ENCODE measurements at places on chromosomes 12 and 14.

GRCh38 chr12:132549059-132549458, 59.1 kb downstream of the FBRSL1 start:
- no peak overlapping the region for H3K4me3 ChIP-seq
- H3K27ac ChIP-seq = no peak overlapping the region
- H3K36me3 ChIP-seq = no peaks in the 10 kb centered on the region
- no peaks in the 10 kb centered on the region for H3K4me1 ChIP-seq
- peaks cover 16% of the 10 kb centered on the region for H3K27me3 ChIP-seq
- no peak for DNase-seq

DNA sequence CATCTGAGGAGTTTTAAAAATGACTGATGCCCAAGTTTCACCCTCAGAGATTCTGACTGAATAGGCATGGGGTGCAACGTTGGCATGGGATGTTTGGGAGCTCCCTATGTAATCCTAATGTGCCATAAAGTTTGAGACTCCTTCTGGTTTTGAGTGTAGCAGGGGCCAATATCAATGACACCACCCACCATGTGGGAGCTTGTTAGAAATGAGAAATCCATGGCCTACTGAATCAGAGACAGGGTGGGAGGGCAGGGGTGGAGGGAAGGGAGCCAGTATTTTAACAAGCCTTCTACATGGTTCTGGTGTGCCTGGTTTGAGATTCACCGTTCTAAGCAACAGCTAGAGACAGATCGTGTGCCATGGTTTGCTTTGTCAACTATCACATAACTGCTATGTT, 46.1 kb downstream of the VCPKMT start:
- H3K4me1 ChIP-seq = no peaks in the 10 kb centered on the region
- no peak overlapping the region for H3K4me3 ChIP-seq
- no peaks in the 10 kb centered on the region for H3K36me3 ChIP-seq
- H3K27ac ChIP-seq = no peak overlapping the region

DNA sequence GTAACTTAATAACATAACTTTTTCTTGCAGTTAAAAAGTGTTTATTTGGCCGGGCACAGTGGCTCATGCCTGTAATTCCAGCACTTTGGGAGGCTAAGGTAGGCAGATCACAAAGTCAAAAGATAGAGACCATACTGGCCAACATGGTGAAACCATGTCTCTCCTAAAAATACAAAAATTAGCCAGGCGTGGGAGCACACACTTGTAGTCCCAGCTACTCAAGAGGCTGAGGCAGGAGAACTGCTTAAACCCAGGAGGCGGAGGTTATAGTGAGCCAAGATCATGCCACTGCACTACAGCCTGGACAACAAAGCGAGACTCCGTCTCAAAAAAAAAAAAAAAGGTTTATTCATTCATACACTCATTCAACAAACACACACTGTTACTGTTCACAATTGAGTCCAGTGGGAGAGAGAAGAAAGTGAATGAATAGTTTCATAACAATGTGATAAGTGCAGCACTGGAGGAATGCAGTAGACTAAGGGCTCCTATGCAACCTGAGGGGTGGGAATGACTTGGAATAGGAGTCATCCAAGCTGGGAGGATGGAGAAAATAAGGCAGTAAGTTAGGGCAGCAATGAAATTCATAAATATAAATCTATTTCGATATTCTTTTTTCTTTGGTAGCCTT, 19.8 kb downstream of the DAD1 start:
- H3K4me3 ChIP-seq = no peak overlapping the region
- H3K4me1 ChIP-seq = no peaks in the 10 kb centered on the region
- DNase-seq = no peak
- H3K27ac ChIP-seq = no peak overlapping the region
- H3K36me3 ChIP-seq = peaks cover 6% of the 10 kb centered on the region

- H3K27ac ChIP-seq = no peak overlapping the region
- H3K4me1 ChIP-seq = peaks cover 4% of the 10 kb centered on the region
- DNase-seq = no peak
- H3K36me3 ChIP-seq = no peaks in the 10 kb centered on the region
These were observed 2.7 kb upstream of the CDKN1B start for GRCh38 chr12:12714276-12715021.

GRCh38 chr14:77046721-77047120, 18.2 kb upstream of the IRF2BPL start:
- H3K27ac ChIP-seq = no peak overlapping the region
- no peaks in the 10 kb centered on the region for H3K4me1 ChIP-seq
- H3K4me3 ChIP-seq = no peak overlapping the region
- H3K36me3 ChIP-seq = no peaks in the 10 kb centered on the region
- H3K27me3 ChIP-seq = no peaks in the 10 kb centered on the region

- DNase-seq = no peak
- no peaks in the 10 kb centered on the region for H3K4me1 ChIP-seq
- H3K36me3 ChIP-seq = no peaks in the 10 kb centered on the region
- H3K27ac ChIP-seq = no peak overlapping the region
These were observed 266.9 kb upstream of the GARIN6 start for GRCh38 chr12:99380701-99381100.

DNA sequence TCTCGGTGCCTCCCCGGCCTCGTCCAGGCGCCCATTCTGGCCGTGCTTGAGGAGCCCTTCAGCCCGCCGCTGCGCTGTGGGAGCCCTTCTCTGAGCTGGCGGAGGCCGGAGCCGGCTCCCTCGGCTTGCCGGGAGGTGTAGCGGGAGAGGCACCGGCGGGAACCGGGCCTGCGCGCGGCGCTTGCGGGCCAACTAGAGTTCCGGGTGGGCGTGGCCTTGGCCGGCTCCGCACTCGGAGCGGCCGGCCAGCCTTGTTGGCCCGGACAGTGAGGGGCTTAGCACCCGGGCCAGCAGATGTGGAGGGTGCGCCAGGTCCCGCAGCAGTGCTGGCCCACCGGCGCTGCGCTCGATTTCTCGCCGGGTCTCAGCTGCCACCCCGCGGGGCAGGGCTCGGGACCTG, 168.7 kb upstream of the RPL10L start:
- no peak for DNase-seq
- no peaks in the 10 kb centered on the region for H3K36me3 ChIP-seq
- H3K4me1 ChIP-seq = no peaks in the 10 kb centered on the region
- no peak overlapping the region for H3K27ac ChIP-seq
- H3K27me3 ChIP-seq = no peaks in the 10 kb centered on the region

- no peak overlapping the region for H3K4me3 ChIP-seq
- no peaks in the 10 kb centered on the region for H3K36me3 ChIP-seq
- no peaks in the 10 kb centered on the region for H3K27me3 ChIP-seq
- no peak overlapping the region for H3K27ac ChIP-seq
These were observed 6.5 kb upstream of the PIWIL1 start for GRCh38 chr12:130331146-130331545.

GRCh38 chr12:7339675-7340074, 35.8 kb downstream of the ACSM4 start:
- DNase-seq = no peak
- H3K4me1 ChIP-seq = no peaks in the 10 kb centered on the region
- no peak overlapping the region for H3K27ac ChIP-seq

GRCh38 chr14:62629176-62629725, 416.0 kb downstream of the KCNH5 start:
- no peak overlapping the region for H3K4me3 ChIP-seq
- no peaks in the 10 kb centered on the region for H3K4me1 ChIP-seq
- no peak overlapping the region for H3K27ac ChIP-seq
- no peaks in the 10 kb centered on the region for H3K27me3 ChIP-seq
- DNase-seq = no peak
- H3K36me3 ChIP-seq = no peaks in the 10 kb centered on the region

GRCh38 chr14:101502761-101503392, 58.4 kb upstream of the DIO3 start:
- H3K4me3 ChIP-seq = no peak overlapping the region
- no peaks in the 10 kb centered on the region for H3K36me3 ChIP-seq
- H3K4me1 ChIP-seq = no peaks in the 10 kb centered on the region
- H3K27me3 ChIP-seq = no peaks in the 10 kb centered on the region
- no peak overlapping the region for H3K27ac ChIP-seq

DNA sequence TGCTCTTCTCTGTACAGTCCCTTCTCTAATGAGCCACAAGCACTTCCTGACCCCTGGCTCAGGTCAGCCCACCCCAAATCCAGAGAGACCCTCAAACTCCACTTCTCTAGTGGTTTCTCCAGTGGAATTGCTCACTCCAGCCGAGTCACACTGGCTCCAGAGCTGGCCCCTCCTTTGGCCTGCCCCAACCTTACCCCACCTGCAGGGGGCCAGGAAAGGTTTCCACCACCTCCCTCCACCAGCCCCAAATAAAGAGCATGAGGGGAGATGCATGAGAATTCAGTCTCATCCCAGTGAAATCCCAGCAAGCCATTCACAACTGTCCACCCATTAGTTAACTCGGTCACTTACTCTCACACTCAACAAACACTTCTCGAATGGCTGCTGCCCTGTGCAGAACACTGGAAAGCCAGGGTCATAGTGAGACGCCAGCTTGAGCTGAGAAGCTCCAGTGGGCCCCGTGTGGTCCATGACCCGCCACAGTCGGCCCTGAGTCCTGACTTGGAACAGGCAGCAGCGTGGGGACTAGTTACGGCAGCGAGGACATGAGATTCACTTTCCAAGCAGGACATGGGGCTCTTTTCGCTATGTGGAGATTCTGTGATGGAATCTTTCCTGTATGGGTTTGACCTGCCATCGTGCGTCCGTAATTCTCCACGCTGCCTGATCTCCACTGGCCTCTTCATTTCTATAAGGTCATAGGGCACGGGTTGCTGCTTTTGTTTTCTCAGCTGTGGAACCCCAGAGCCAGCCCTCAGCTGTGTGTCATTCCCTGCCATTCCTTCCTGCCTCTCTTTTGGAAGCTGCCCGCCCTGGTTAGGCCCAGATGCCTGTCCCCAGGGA, 44.2 kb downstream of the SLC6A12 start:
- peaks cover 5% of the 10 kb centered on the region for H3K4me1 ChIP-seq
- H3K27me3 ChIP-seq = no peaks in the 10 kb centered on the region
- H3K27ac ChIP-seq = no peak overlapping the region
- no peaks in the 10 kb centered on the region for H3K36me3 ChIP-seq
- no peak for DNase-seq
- H3K4me3 ChIP-seq = no peak overlapping the region

GRCh38 chr12:57194253-57194652, 22.3 kb upstream of the NXPH4 start:
- H3K27ac ChIP-seq = no peak overlapping the region
- no peak overlapping the region for H3K4me3 ChIP-seq
- no peak for DNase-seq
- H3K27me3 ChIP-seq = no peaks in the 10 kb centered on the region

- H3K4me3 ChIP-seq = peak overlapping the region; percentile 18
- peak overlapping the region; percentile 14 for H3K27ac ChIP-seq
- peaks cover 12% of the 10 kb centered on the region for H3K4me1 ChIP-seq
- DNase-seq = no peak
These were observed 6.0 kb upstream of the CHD4 start for GRCh38 chr12:6613015-6613775.

DNA sequence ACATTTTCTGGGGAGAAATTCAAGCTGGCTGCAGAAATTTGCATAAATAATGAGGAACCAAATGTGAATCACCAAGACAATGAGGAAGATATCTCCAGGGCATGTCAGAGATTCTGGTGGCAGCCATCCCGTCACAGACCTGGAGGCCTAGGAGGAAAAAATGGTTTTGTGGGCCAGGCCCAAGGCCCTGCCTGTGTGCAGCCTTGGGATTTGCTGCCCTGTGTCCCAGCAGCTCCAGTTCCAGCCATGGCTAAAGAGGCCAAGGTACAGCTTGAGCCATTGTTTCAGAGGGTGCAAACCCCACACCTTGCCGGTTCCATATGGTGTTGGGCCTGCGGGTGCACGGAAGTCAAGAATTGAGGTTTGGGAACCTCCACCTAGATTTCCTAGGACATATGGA, 147.5 kb downstream of the ADCK1 start:
- H3K36me3 ChIP-seq = no peaks in the 10 kb centered on the region
- no peak for DNase-seq
- no peaks in the 10 kb centered on the region for H3K4me1 ChIP-seq
- H3K27me3 ChIP-seq = no peaks in the 10 kb centered on the region
- no peak overlapping the region for H3K27ac ChIP-seq

DNA sequence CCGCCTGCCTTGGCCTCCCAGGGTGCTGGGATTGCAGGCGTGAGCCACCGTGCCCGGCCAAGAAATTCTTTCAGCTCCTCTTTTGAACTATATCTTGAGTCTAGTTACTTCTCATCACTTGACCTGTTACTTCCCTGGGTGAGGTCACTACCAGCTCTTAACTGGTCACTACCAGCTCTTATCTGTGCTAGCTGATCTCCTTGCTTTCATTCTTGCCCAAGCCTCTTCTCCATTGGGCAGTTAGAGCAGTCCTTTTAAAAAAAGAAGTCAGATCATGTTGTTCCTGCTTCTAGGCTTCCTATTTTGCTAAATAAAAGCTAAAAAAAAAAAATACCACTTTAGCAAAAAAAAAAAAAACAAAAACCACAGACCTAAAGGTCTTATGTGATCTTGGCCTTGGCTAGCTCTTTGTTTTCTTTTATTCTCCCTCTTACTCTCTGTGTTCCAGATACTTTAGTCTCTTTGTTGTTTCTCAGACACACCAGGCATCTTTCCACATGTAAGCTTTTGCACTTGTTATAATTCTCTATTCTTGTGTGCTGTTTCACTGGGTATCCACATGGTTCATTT, 63.5 kb downstream of the RAD51B start:
- H3K4me3 ChIP-seq = no peak overlapping the region
- no peak for DNase-seq
- no peaks in the 10 kb centered on the region for H3K27me3 ChIP-seq
- H3K4me1 ChIP-seq = no peaks in the 10 kb centered on the region

DNA sequence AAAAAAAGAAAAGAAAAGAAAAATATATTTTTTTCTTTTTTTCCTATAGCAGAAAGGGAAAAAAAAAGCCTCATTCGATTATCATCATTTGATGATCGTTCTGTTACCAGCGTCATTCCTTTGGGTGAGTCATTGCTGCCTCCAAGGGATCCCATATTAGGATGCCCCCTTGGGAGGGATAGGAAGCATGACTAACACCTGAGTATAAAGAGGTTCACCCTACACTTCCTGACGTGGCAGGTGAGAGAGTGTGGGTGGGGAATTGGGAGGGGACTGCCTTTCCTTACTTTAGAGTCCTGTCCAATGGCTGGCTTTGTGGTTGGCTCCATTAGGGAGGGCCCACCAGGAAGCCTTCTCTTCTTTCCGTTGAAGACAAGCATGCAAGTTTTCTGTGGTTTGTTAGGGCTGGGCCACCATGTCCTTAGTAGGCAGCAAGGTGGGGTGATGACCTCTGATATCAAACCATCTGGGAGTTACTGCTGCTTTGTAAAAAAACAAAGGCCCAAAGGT, 56.1 kb upstream of the FUT8 start:
- DNase-seq = no peak
- H3K27me3 ChIP-seq = no peaks in the 10 kb centered on the region
- no peak overlapping the region for H3K4me3 ChIP-seq
- 0 out of 2 replicates have a peak, but pooled peaks cover 2% of the 10 kb centered on the region for H3K4me1 ChIP-seq

DNA sequence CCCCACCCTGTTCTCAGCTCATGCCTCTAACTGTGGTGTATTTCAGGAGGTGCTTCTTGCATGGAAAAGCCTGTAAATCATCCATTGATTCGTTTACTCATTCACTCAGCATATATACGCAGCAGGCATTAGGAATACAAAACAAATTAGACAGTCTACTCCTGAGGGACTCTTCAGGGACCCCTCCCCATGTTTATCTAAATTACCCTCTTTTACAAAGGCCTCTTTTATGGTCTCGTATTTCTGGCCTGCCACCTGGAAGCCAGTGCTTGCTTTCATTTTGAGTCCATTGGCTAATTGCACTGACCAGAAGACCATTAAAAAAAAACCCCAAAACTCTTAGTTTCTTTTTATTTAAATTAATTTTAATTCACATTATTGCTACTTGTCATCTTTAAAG, 134.4 kb downstream of the DACT1 start:
- H3K36me3 ChIP-seq = no peaks in the 10 kb centered on the region
- no peak for DNase-seq
- peaks cover 2% of the 10 kb centered on the region for H3K27me3 ChIP-seq
- H3K4me3 ChIP-seq = no peak overlapping the region
- H3K27ac ChIP-seq = no peak overlapping the region
- H3K4me1 ChIP-seq = peaks cover 4% of the 10 kb centered on the region

Data from iPS DF 6.9 (cell line).